ENCODE measurements at places on chromosomes 7 and 10.

GRCh38 chr10:23676296-23676695, 237.4 kb downstream of the OTUD1 start:
- DNase-seq: no peak

DNA sequence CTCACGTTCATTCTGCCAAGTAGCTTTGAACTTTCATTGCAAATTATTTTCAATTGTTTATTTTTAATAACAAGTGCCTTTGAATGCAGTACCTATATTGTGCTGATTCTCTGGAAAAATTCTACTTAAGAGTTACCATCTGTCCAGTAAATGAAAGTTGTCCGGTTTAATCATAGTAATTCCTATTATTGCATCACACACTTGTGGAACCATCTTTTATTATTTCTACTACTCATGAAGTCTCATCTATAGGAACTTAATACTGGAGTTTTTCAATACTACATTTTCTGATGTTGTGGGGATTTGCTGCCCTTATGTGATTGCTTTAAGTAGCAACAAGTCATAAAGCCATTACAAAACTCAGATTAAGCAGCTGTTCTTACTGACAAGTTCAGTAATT, 16.5 kb upstream of the SKAP2 start:
- DNase-seq: no peak

DNA sequence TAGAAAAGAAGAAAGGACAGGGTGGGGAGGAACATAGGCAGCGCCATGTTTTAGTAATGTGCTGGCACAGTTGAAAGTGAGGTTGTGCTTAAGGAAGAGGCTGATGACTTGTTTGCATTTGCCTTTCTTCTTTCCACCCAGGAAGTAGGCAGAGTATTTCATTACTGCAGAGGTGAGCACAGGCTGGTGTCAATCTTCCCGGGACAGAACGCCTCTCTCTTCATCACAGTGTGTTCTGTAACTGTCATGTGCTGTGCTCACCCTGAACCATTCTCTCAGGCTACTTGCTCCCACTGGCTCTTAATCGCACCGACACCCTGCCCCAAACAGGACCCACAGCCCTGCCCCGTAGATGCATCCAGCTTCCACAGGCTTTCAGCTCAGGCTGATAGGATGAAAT, 135.8 kb upstream of the YAE1 start:
- no peak for DNase-seq

DNA sequence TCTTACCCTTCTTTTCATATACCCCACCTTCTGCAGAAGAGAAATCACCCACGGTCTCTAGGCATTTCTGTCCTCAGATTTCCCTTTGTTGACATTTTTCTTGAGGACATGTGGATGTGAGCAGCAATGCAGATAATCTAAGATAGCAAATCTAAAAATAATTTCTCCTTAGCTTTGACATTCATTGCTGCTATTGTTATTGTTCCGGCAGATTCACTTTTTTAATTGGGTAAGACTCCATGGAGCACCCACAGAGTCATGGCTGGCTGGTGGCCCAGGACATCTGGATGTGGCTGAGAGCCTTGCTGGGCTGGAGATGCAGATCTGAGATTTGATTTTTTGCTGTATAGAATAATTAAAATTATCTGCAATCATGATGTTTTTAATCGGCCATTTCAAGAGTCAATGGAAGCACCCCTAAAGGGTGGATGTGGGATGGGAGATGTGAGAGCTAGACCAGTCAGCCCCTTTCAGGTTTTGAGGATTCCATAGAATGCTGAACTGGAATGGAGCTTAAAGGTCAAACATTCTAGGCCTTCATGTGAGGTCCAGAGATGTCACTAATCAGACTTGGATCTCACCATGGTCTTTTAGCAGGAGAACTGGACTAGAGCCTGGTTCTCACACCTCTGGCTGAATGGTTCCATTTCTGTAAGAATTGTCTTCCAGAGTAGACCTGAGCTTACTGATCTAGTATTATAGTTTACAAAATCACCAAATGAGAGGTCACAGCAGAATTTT, 37.5 kb downstream of the TAS2R41 start:
- no peak for DNase-seq

GRCh38 chr7:18552943-18553604, 57.5 kb downstream of the HDAC9 start:
- no peak for DNase-seq

DNA sequence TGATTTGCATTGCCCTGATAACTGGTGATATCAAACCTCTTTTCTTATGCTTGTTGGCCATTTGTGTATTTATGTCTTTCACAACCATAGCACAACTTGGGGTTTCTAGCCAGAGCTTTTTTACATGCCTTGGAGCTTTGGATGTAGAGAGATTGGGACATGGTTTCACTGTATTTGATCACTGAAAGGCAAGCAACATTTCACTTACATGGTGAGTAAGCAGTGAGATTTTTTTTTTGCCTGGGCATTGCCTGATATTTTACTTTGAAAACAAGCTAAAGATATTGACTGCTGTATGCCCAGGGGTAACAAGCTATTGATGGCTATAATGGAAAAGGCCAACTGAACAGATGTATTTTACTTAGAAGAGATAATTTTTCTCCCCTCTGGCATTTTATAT, 259.0 kb downstream of the PHTF2 start:
- no peak for DNase-seq

DNA sequence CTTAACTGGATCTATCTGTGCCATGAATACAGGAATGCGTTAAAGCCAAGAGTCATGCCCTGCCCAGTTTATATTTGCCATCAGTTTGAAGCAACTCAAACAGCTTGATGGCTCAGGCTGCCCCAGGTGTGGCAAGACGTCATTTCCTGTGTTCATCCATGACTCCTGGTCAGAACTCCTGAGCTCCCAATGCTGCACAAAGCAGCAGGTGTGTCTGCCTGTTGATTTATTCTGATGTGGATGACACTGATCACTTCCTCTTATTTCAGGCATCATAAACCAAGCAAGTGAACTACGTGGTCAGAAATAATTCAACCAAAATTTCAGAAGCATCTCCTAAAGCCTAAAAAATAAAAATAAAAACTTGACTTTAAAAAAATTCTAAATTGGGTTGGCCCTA, 68.5 kb downstream of the EZH2 start:
- no peak for DNase-seq

GRCh38 chr7:47307311-47307710, 274.6 kb downstream of the TNS3 start:
- DNase-seq: no peak

DNA sequence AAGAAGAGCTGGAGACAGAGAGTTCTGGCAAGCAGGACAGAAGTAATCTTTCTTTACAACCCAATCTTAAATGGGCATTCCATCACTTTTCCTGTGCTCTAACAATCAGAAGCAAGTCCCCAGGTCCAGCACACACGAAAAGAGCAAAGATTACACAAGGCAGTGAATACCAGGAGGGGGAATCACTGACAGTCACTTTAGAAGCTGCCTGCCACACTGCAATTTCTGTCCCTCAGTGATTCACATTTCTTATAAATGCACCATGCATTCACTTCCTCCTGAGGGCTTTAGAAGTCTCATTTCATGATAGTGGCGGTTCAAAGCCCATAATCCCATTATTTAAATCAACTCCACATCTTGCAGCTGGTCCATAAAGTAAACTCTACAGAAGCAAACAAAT, 362.5 kb downstream of the POM121L12 start:
- no peak for DNase-seq

- DNase-seq: no peak
Observed at GRCh38 chr7:82633592-82633991, 190.0 kb upstream of the CACNA2D1 start.

DNA sequence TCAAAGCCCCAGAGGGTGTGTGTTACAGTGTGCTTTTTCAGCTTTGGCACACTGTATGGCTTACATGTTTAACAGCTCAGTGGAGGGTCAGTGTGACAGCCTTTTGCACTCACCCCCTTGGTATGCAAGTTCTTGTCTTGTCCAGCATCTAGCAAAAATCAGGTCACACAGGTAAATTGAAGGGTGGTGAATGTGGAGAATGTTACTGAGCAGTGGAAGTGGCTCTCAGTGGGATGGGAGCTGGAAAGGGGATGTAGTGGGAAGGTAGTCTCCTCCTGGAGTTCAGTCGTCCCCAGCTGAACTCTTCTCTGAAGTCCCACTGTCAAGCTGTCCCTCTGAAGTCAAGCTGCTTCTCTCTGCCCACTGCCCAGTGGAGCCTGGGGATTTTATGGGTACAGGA, 21.0 kb upstream of the C10orf90 start:
- DNase-seq: no peak

- no peak for DNase-seq
Observed at GRCh38 chr7:129282865-129283264, 58.0 kb downstream of the AHCYL2 start.

DNA sequence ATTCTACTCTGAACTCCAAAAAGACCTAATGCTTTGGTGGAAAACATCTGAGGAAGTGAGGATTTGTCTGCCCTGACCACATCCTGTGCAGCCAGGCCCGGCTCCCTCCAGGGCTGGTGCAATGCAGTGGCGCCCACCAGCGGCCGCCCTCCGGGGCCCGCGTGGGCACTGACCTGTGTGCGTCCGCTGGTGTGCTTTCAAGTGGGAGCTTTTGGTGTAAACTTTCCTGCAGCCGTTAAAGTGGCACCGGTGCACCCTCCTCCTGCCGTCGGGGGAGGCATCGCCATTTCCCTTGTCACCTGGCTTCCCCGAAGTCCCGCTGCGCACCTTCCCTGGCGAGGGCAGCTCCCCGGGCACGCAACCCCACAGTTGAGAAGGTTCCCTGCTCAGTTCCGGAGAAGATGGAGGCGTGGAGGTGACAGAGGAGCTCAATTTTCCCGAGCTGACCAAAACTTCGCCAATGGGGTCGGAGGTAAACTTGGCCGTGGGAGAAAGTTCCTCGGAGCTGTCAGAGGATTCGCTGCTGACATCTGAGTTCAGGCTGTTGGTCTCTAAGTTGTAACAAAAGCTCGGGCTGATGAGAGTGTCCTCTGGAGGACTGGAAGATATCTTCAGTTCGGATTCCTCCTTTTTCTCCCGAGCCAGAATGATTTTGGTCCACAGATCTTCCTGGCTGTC, 3.4 kb downstream of the KLF6 start:
- no peak for DNase-seq

- DNase-seq: no peak
Observed at GRCh38 chr7:124718032-124718766, 47.4 kb downstream of the GPR37 start.

- DNase-seq: no peak
Observed at GRCh38 chr10:130859427-130859826, 452.1 kb downstream of the TCERG1L start.

- DNase-seq: no peak
Observed at GRCh38 chr10:84530724-84531325, 202.4 kb downstream of the CCSER2 start.

GRCh38 chr7:140661124-140661523, 11.6 kb upstream of the ADCK2 start:
- DNase-seq: no peak

DNA sequence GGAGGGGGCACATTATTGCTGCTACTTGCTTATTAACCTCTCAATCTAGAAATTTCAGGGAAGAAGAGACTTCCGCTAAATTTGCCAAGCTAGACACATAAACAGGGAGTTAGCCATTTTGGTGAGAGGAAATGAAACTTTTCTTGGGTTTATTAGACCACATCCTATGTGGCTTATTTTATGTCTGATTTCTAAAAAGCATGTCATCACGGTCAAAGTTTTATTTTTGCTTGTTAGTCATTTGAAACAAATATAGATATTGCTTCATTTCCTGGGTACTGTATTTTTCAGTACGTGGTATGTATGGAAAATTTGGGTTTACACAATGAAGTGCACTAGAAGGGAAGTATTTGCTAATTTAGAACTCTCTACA, 144.1 kb downstream of the TCF7L2 start:
- no peak for DNase-seq

DNA sequence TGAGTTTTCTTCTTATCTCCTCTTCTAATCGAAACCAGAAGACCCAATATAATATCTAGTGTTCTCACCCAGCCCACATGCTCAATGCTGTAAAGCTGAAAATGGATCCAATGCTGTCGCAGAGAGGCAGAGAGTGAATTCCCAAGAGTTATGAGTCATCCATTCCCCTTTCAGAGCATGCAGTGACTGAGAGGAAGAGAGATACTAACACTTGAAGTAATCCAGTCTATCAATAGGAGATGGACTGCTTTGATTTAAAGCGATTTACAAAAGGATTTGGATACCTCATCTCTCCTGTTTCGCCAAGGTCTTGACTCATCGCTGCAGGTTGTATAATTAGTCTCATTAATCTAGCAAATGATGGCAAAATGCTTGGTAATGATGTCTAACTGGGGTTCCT, 41.5 kb upstream of the PRKCQ start:
- peak; percentile 8 for DNase-seq

DNA sequence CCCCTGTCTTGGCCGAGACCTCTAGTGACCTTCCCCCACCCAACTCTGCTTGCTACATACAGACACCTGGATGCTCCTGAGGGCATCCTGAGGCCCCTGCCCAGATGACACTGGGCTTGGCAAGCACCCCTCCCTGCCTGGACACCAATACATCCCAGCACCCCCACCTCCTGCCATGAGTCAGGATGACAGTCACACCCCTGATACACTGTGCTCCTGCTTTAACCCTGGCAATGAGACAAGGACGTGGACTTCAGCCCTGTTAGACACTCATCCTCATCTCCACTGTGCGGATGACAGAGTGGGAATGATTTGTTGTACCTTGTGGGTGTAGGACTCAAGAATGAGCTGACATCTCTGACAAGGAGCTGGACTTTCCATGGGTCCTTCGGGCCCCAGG, 186.3 kb upstream of the ADCY1 start:
- DNase-seq: no peak

DNA sequence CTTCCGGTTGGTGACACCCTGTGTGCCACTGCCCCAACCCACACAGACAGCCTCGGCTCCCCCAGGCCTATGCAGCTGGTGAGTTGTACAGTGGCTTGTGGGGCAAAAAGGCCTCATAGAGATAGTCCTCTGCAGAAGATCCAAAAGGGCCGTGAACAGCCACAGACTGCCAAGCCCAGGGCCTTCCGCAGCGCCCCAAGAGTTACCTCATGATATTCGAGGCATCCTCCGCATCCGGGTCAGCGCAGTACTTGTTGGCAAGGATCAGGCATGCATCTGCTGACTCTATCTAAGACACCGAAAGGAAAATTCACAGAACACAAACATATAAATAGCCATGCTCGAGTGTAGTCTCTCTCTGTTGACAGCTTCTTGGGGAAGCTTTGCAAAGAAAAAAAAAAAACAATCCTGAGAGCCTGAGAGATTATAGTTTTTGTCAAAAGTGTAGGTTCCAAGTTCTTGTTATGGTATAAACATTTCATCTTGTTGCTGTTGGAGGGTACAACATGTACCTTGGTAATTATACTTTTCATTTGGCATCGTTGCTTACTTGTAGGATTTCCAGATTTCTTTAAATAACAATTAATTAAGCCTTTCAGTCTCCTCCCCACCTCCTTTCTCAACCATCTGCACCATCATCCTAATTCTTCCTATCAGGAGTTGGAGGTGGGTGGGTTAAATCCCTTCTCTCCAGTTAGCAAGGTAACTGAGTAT, 553.0 kb downstream of the KCNMA1 start:
- DNase-seq: no peak

DNA sequence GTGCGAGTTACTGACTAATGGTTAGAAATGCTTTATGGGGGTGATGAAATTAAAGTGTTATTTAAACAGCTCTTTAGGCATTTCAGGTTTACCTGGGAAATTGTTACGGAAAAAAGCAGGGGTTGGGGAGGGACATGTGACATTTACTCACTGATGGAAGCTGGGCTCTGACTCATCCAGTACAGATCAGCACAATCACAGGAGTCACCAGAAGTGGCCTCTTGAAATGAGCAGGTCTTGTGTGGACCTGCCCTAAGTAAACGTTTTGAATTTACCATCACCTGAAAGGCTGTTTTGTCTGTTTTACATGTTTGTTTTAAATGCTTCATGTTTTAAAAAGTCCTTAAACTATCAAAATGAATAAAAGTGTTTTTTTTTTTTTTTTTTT, 2.3 kb downstream of the GLRX3 start:
- peak; percentile 38 for DNase-seq

Measured in non-pigmented ciliary epithelial cell (primary cell).